ENCODE measurements at places on chromosomes 12 and 14. TPM values are rescaled to one million over a fixed set of nuclear protein-coding genes. Genes with fewer than 3 reads are reported as not detected.
A peak's percentile ranks its signal among the peaks of the same experiment; 100 is the strongest.

- no peak for DNase-seq
Observed at GRCh38 chr14:103281496-103282231, 52.4 kb upstream of the EIF5 start.

- DNase-seq: no peak
Observed at GRCh38 chr14:26856876-26857518, 259.2 kb upstream of the NOVA1 start.

GRCh38 chr14:106436310-106436905 lies 910.0 kb downstream of the TMEM121 start:
- DNase-seq: no peak

DNA sequence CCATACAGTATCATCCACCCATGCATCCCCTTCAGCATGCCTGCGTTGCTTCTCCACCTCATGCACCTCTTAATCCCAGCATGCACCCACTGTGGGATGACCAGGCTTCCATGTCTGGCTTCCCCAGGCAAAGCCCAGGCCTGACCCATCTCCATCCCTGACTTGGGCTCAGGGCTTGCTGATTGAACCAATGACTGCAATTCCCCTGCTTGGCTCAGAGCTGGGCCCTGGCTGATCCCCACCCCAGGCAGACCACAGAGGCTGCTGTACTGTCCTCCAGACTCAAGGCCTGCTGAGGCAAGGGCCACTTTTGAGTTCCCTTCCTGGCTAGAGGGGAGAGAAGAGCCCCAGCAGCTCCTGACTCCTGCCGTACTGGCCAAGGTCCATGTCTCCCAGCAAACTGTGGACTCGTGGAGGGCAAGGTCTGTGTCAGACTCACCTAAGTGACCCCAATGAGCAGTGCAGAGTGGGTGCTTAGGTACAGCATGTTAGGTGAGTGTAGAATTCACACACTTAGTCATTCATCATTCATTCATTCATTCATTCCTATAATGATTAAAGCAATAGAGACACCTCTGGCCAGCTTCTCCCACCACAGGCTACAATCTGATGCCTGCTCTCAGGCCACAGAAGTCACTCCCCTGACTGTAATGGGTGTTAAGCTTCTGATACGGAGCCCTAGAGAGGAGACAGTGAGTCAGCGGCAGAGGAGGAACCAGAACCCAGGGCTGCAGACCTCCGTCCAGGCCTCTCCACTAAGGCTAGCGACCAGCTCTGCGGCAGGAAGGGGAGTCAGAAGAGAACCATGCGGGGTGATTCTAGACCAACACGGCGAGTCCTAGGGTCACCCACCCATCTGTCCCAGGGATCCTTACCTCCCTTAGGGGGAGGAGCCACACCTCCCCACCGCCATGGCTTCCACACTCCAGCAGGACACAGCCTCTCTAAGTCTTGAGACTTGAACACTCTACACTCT lies 2.9 kb downstream of the BEGAIN start:
- DNase-seq: no peak

- no peak for DNase-seq
Observed at GRCh38 chr14:77105145-77105939, 7.3 kb downstream of the CIPC start.

DNA sequence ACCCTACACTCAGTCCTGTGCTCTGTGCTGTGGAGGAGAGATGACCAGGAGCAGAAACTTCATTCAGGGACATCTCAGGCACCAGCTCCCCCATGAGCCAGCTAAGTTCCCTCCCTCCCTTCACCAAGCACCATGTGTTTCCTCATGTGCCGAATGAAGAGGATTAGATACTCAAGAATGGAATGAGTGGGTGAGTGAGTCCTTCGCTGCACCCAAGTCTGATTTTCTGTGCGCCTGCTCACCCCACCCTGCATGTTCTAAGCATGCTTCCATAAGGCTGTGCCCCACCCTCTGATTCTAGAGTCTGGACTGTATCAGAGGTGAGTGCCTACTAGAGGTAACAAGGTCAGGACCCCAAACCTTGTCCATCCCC lies 12.1 kb downstream of the SERPINA5 start:
- DNase-seq: no peak

DNA sequence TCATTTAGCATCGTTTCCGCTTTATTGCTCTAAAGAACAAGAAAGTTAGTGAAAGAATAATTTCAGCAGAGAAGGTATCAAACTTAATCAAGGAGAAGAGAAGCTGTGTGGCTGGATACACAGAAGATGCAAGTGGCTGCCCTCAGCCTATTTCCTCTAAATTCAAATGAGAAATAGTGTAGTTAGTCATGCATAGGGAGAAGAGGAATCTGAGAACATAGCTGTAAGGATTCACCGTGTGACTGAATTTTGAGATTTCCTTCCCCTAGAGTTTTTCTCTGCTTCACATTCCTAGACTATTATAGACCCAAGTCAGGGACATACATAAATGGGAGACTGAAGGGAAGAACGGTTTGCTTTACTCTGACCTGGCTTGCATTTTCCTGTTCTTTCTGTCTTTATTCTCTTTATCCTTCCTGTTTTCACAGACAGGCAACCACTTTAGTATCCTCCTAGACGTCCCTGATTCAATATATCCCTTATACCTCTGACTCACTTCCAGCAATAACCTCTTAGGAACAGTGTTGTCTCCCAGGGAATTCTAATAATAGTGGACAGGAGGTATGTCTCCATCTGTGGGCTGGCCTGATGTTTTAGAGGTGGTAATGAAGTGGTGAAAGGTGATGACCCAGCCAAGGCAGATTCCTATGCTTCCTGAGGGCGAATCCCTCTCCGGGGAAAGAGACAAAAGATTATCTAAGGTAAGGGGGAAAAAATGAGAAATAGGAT lies 7.0 kb downstream of the RNASE10 start:
- no peak for DNase-seq

- no peak for DNase-seq
Observed at GRCh38 chr14:66717561-66718140, 209.7 kb downstream of the GPHN start.

- no peak for DNase-seq
Observed at GRCh38 chr12:117363056-117363662, 1.7 kb upstream of the NOS1 start.

The ZDHHC22 gene
- 5.7 TPM for total RNA-seq

DNA sequence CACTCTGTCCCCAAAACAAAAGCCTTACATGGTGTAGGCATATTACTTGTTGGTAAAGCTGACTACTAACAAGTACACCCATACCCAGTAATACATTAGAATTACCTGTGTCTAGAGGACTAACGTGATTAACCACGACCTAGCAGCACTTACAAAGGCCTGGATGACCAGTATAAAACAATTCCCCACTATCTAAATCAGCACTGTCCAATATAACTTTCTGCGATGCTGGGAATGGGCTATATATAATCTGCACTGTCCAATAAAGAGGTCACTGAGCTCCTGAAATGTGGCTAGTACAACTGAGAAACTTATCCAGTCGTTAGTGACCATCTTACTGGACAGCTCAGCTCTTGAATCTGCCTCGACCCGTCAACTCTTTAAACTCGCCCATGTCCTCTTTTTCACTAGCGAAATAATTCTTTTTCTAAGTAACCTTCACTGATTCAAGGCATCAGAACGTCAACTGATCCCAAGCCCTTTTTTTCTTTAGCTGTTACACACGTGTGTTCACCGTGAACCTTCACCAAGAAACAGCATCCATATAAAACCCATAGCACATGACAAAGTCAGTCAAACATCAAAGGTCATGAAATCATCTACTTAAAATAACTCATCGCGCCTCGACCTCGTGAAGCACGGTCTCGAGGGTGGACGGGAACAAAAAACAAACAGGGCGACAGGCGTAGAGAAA lies 905 bp upstream of the CIPC start:
- no peak for DNase-seq

The GPRC5D gene
- total RNA-seq: not detected

The KLRF1 gene
- total RNA-seq: not detected

DNA sequence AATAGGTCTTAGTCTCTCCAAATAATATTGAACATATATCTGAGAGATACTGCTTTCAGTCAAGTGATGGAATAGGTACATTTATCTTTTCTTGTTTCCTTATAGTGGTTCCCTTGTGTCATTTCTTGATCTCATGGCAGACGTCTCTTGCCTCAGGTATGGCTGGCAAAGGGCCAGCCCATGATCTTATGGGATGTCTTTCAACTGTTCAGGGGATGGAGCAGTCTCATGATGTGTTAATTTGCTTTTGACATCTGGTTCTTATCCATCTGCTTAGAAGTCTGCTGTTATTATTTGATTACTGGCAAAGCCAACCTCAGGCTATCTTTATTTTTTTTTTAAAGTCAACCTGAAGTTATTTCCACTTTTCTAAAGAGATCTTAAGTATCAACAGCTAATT lies 262.9 kb downstream of the TMEM117 start:
- DNase-seq: no peak

The GLI1 gene
- total RNA-seq: under 0.01 TPM

DNA sequence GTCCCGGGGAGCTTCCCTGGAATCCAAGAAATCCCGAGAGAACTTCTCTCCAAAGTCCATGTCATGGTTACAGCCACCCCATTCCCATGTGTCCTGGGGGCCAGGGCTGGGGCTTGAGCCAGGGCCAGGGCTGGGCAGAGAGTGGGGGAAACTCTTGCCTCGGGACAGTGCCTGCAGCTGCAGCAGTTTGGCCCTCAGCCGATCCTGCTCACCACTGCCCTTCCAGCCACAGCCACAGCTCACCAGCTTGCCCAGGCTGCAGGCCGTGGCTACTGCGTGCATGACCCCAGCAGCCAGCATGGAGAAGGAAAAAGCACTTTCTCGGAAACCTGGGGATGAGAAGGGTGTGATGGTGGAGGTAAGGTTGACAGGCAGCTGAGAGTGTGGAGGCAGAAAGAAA lies 3.5 kb downstream of the WNT10B start:
- peak; percentile 14 for DNase-seq

The C1S gene
- total RNA-seq: 6.5 TPM

- DNase-seq: no peak
Observed at GRCh38 chr14:69317102-69317755, 57.3 kb downstream of the GALNT16 start.

DNA sequence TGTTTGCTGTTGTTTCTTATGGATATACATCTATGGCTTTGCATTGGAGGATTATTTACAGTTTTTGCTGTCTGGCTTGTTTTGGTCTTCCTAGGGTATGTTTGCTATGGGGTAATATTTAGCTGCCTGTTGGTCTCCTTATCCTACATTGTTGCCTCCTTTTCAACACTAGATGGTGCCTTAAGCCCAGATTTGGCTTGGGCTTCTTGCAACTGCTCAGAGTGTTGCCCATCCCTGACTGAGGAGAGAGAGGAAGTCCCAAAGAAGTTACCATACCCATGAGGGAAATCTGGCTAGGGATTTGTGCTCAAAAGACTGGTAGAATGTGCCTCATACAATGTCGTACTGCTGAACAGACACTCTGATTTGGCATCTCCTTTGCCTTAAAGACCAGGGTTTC lies 94.6 kb upstream of the MUCL1 start:
- no peak for DNase-seq

GRCh38 chr12:51751661-51752060 lies 96.9 kb downstream of the FIGNL2 start:
- peak; percentile 36 for DNase-seq

The CLEC1B gene
- not detected for total RNA-seq

DNA sequence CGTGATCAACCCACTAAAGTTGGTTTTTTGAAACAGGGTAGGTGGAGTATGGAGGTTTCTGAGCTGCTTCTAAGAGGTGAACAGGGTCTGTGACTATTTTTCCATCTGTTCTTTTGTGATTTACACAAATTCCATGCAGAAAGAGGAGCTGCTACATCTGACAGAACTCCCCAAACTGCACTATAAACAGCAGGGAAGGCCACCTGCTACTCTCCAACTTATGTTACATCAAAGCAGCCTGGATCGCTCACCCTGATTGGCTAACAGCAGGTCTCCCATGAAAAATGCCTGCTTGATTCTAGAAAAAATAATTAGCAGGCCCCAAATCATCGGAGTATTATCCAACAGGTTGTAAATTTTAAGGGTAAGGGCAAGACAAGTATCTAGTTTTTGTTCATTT lies 282.9 kb upstream of the FLRT2 start:
- DNase-seq: no peak

DNA sequence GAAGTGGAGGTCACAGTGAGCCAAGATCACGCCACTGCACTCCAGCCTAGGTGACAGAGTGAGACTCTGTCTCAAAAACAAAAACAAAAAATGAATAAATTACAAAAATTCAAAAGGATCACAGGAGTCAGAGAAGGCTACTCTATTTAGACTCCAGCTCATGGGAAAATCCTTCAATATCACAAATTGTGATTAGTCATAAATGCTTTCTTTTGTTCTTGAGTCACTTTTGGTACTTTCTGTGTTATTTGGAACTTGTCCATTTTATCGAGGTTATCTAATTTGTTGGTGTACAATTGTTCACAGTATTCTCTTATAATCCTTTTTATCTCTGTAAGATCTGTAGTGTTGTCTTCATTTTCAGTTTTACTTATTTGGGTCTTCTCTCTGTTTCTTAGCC lies 18.9 kb downstream of the ALDH2 start:
- DNase-seq: no peak

DNA sequence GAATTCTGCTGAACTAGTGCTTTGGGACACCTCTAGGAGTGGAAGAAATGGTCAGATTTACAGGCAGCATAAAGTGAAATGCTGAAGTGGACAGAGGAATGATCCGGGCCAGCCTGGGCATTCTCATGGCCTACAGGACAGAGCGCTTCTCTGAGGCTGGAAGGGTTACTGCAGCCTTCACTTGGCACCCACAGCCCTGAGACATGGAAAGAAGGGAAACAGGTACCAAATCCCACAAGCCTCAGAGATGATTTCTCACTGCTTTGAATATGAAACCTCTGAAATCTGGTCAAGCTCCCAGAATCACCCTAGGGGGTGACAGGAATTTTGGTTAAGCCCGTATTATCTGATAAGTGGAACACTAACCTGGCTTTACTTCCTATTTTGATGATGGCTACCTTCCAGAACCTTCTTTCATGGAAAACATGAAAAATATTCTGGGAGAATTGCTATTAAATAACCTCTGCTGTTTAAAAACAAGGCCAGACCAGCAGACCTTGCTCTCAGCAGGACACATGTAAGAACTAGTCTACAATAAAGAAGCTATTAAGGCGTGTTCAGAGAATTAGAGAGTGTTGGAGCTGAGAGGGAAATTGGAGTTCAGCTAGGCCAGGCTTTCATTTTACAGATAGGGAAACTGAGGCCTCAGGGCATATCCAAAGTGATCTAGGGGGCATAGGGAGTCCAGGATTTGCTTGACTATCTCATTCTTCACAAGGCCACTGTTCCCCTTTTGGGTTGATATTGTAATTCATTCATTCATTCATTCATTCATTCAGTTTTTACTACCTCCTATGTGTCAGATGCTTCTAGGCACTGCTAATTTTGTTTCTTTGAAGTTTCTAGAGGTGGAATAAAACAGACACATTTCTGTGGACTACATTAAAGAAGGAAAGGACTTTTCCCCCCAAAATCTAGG lies 281.5 kb downstream of the ZFP36L1 start:
- no peak for DNase-seq

- no peak for DNase-seq
Observed at GRCh38 chr12:61365001-61365400, 895.2 kb upstream of the USP15 start.

The PPP2R3C gene
- 57.1 TPM for total RNA-seq

The OR4E2 gene
- total RNA-seq: not detected

DNA sequence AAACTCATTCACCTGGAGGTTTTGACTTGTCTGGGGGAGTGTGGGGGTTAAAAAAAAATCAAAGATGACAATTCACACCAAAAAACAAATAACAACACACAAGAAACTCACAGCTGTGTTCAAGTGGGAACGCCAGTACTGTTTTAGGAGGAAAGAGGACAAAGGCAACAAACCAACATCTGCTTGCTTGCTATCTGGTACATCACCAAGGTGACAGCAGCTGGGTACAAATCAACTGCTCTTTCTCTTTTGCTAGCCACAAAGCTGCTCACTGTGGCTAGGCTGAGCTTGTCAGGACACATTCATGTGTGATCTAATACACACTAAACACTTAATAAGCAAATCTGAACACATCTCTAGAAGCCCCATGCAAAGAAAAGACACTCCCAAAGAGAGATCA lies 128.0 kb upstream of the RAP1B start:
- DNase-seq: no peak

The ZC2HC1C gene
- 2.4 TPM for total RNA-seq
